ENCODE measurements at places on chromosomes 5 and 9. TPM values are rescaled to one million over a fixed set of nuclear protein-coding genes. Genes with fewer than 3 reads are reported as not detected.

Gene PCDHA13
- not detected for total RNA-seq

Gene CTXN3
- not detected for total RNA-seq

Gene SMIM33
- not detected for total RNA-seq

Gene NIPAL4
- not detected for total RNA-seq
